Breast epithelium (tissue), 4 donors: ENCODE measurements at places on chromosomes 7 and 10.

- peak overlapping the region; percentile 97 for H3K27ac ChIP-seq
- H3K36me3 ChIP-seq: no peaks in the 10 kb centered on the region
- DNase-seq: no peak
- H3K4me3 ChIP-seq: peak overlapping the region; percentile 87
These were observed 827 bp downstream of the CSTF2T start for GRCh38 chr10:51698473-51699063.

DNA sequence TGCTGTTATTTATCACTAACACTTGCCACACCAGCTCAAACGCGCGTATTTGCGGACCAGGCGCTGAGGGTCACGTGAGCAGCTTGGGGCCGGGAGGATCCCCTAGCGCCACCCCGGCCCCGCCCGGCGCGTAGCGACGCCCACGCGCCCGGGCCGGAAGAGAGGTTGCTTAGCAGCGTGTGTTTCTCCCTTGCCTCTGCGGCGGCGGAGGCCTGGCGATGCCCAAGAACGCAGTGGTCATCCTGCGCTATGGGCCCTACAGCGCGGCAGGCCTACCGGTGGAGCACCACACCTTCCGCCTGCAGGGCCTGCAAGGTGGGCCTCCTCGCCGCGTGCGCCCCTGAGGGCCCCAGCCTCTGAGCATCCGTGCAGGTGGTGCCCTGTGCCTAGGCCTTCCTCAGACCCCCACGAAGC lies at the start of gene C10orf53:
Gene C10orf53 (plus strand): TSS at position 172 of the 414 bp plus-strand sequence. CDS start 47 bp downstream, at position 219.
- H3K27me3 ChIP-seq: peaks cover 21% of the 10 kb centered on the region
- H3K27ac ChIP-seq: no peak within 1 kb of the TSS
- H3K4me1 ChIP-seq: no peaks in the 10 kb centered on the region
- DNase-seq: no peak

DNA sequence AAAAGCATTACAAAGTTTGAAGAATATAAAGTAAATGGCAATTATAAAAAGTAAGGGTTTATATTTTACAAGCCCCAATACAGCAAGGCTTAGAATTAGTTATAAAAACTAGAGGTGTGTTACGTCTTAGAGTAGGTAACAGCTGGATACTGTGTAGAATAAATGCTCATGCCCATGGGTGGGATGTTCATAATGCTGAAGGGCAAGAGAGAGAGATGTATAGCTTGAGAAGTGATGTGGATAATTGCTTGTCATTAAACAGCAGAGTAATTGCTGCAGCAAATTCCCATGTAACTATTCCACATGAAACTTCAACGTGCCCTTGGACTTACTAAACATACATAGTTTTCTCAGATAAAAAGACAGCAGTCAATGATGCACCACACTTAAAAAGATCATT lies 233.8 kb downstream of the IMMP2L start:
- DNase-seq: no peak
- no peak overlapping the region for H3K4me3 ChIP-seq
- no peaks in the 10 kb centered on the region for H3K4me1 ChIP-seq
- H3K27me3 ChIP-seq: no peaks in the 10 kb centered on the region
- H3K36me3 ChIP-seq: no peaks in the 10 kb centered on the region

- H3K27ac ChIP-seq: no peak overlapping the region
- H3K27me3 ChIP-seq: no peaks in the 10 kb centered on the region
- no peaks in the 10 kb centered on the region for H3K36me3 ChIP-seq
- H3K4me3 ChIP-seq: no peak overlapping the region
These were observed 166.8 kb downstream of the USP6NL start for GRCh38 chr10:11444531-11445228.

DNA sequence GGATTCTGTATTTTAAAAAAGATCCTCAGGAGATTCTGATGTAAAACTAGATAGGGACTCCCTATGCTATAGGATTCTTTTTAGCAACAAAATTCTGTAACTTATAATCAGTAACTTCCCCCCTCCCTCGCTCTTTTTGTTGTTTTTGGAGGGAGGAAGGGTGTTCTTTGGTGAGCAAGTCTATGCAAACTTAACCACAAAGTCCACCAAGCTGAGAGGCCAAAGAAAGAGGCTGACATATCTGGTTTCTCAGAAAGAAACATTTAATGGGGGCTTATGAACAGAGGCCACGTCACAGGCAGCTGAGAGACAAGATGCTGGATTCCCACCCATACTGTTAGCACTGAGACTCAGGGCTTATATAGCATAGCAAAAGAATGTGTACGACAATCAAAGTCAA lies 14.3 kb upstream of the ABCB5 start:
- no peaks in the 10 kb centered on the region for H3K4me1 ChIP-seq
- H3K4me3 ChIP-seq: no peak overlapping the region
- no peaks in the 10 kb centered on the region for H3K36me3 ChIP-seq
- no peak overlapping the region for H3K27ac ChIP-seq

DNA sequence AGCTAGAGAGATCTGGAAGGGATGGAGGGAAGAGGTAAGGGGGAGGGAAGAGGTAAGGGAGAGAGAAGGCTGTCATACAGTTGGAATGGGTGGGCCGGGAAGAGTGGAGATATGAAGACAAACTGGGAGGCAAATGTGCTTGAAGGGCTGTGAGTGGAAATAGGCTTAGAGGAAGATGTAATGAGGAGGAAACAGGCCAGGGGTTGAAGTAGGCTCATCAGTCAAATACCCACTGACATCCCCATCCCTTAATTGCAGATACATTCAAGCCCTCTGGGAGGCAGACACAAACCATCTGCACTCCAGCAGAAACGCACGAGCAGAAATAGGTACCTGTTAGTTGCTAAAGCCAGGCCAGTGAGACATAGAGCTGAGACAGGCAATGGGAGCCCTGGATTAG lies 2.1 kb downstream of the SYNPO2L start:
- no peak overlapping the region for H3K27ac ChIP-seq
- no peaks in the 10 kb centered on the region for H3K36me3 ChIP-seq
- no peaks in the 10 kb centered on the region for H3K27me3 ChIP-seq
- H3K4me3 ChIP-seq: no peak overlapping the region
- H3K4me1 ChIP-seq: no peaks in the 10 kb centered on the region

GRCh38 chr7:86925221-86925620 lies 134.2 kb downstream of the ELAPOR2 start:
- no peaks in the 10 kb centered on the region for H3K27me3 ChIP-seq
- no peaks in the 10 kb centered on the region for H3K4me1 ChIP-seq
- no peaks in the 10 kb centered on the region for H3K36me3 ChIP-seq
- no peak overlapping the region for H3K27ac ChIP-seq
- no peak overlapping the region for H3K4me3 ChIP-seq

- H3K27ac ChIP-seq: no peak overlapping the region
- H3K36me3 ChIP-seq: no peaks in the 10 kb centered on the region
- H3K4me3 ChIP-seq: no peak overlapping the region
- H3K27me3 ChIP-seq: no peaks in the 10 kb centered on the region
- DNase-seq: no peak
These were observed 108.3 kb upstream of the DPP6 start for GRCh38 chr7:153943861-153944260.

- H3K36me3 ChIP-seq: no peaks in the 10 kb centered on the region
- H3K4me1 ChIP-seq: no peaks in the 10 kb centered on the region
- no peak for DNase-seq
These were observed 10.8 kb downstream of the ADCYAP1R1 start for GRCh38 chr7:31062746-31063435.

DNA sequence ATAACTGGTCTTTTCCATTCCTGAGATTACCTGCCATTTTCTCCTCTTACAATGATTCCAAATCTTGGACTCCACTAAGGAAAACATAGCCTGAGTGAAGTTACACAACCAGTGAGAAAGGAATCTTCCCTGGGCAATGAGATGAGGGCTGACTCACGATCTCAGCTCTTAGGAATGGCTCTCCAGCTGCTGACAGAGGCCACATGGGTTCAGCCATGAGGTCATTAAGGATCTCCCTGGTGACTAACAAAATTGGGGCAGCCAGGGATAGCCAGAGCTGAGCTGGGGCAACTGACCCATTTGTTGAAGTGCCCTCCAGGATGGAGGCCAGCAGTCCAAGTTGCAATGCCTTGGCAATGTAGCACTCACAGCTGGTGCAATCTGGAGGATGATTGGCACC lies 78.7 kb upstream of the MKLN1 start:
- H3K4me1 ChIP-seq: no peaks in the 10 kb centered on the region
- no peak overlapping the region for H3K27ac ChIP-seq
- peak; percentile 24 for DNase-seq
- no peaks in the 10 kb centered on the region for H3K36me3 ChIP-seq
- H3K27me3 ChIP-seq: no peaks in the 10 kb centered on the region

DNA sequence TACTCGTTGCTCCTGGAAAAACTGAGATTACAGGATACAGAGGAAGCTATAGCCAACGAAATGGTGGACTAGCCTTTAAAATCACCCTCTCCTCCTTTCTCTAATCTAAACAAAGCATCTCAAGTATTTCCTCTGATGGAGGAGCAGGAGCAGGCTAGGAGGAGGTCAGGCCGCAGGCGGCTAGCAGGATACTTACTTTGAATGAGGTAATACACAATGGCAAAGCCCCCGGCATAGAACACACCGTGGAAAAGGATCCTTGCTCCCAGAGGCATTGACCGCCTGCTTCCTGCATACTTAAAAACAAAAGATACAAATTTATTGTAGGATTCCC lies 64.4 kb downstream of the STK17A start:
- H3K4me3 ChIP-seq: no peak overlapping the region
- H3K27ac ChIP-seq: peak overlapping the region; percentile 90
- no peaks in the 10 kb centered on the region for H3K36me3 ChIP-seq
- peaks cover 10% of the 10 kb centered on the region for H3K4me1 ChIP-seq
- no peaks in the 10 kb centered on the region for H3K27me3 ChIP-seq
- DNase-seq: no peak

DNA sequence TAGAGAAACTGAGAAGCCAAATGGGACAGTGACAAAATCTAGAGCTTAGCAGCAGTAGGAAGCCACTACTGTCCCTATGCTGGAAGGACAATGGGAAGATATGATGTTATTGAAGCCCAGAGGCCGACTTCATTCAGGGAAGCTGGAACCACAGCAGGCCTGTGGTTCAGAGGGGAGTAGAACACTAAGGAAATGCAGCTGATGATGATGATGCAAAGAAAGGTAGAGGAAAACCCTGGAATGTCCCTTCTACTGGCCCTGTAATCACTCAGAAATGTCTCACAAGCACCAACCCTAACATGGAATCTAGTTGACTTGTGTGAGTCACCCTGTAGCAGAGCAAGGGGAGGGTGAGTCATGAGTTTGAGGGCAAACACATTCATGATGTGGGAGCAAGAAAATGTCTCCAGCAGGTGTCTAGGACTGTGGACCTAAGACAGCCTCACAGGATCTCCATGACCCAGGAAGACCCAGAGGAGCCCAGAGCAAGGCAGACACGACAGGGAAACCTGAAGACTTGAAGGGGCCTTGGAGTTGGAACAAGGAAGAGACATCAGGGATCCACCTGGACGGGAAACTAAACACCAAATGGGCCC lies 37.0 kb upstream of the LRRC17 start:
- H3K4me1 ChIP-seq: no peaks in the 10 kb centered on the region
- no peaks in the 10 kb centered on the region for H3K36me3 ChIP-seq
- no peak overlapping the region for H3K27ac ChIP-seq
- no peak for DNase-seq
- no peak overlapping the region for H3K4me3 ChIP-seq

- no peaks in the 10 kb centered on the region for H3K36me3 ChIP-seq
- H3K27ac ChIP-seq: no peak overlapping the region
These were observed 73.3 kb upstream of the AGK start for GRCh38 chr7:141477865-141478264.

- H3K36me3 ChIP-seq: no peaks in the 10 kb centered on the region
- H3K4me3 ChIP-seq: no peak overlapping the region
- no peak for DNase-seq
- no peak overlapping the region for H3K27ac ChIP-seq
- H3K27me3 ChIP-seq: no peaks in the 10 kb centered on the region
These were observed 99.7 kb upstream of the CAV2 start for GRCh38 chr7:116399819-116400218.

GRCh38 chr7:12431886-12432556 lies 28.4 kb upstream of the VWDE start:
- no peak overlapping the region for H3K4me3 ChIP-seq
- H3K27me3 ChIP-seq: no peaks in the 10 kb centered on the region
- no peak for DNase-seq
- no peak overlapping the region for H3K27ac ChIP-seq

- no peaks in the 10 kb centered on the region for H3K36me3 ChIP-seq
- peaks cover 5% of the 10 kb centered on the region for H3K4me1 ChIP-seq
- DNase-seq: no peak
- H3K4me3 ChIP-seq: peak overlapping the region; percentile 65
These were observed 580 bp downstream of the EEPD1 start for GRCh38 chr7:36153571-36154097.

DNA sequence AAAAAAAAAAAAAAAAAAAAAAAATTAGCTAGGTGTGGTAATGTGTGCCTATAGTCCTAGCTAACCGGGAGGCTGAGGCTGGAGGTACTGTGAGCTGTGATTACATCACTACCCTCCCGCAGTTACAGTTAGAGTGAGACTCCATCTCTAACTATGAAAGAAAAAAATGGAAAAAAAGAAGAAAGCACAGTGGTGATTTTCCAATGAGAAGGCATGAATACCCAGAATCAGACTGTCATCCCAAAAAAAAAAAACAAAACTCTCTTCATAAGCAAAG lies 269.9 kb upstream of the MKLN1 start:
- H3K27ac ChIP-seq: peak overlapping the region; percentile 28
- no peaks in the 10 kb centered on the region for H3K27me3 ChIP-seq
- no peak for DNase-seq
- H3K36me3 ChIP-seq: no peaks in the 10 kb centered on the region
- H3K4me1 ChIP-seq: no peaks in the 10 kb centered on the region
- no peak overlapping the region for H3K4me3 ChIP-seq

- no peak for DNase-seq
- H3K4me3 ChIP-seq: no peak overlapping the region
- no peaks in the 10 kb centered on the region for H3K36me3 ChIP-seq
- H3K27me3 ChIP-seq: no peaks in the 10 kb centered on the region
These were observed 28.1 kb downstream of the INSYN2A start for GRCh38 chr10:127168261-127168660.

DNA sequence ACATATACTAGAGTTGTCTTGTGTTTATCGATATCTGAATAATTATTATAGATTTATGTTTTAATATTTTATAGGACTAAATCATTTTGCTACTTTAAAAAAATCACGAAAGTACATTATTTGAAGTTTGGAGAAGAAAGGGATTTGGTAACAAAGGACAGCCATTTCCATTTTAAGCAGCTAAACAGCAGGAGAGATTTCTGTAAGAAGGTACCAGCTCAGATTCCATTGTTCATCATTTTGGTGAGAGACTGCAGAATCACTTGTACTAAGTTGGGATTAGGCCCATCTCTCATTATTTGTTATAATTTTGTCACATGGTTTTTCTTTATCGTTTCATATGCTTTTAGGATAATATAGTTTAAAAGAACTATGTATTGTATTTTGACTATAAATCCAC lies 46.7 kb downstream of the PALS2 start:
- H3K4me3 ChIP-seq: no peak overlapping the region
- H3K27ac ChIP-seq: no peak overlapping the region
- H3K4me1 ChIP-seq: no peaks in the 10 kb centered on the region
- no peaks in the 10 kb centered on the region for H3K27me3 ChIP-seq
